ENCODE measurements at places on chromosomes 6 and 20.
A peak's percentile ranks its signal among the peaks of the same experiment; 100 is the strongest.

GRCh38 chr6:122726649-122727048 is 52.9 kb upstream of the FABP7 start:
- H3K27me3 ChIP-seq, result no peaks in the 10 kb centered on the region
- no peak for DNase-seq

DNA sequence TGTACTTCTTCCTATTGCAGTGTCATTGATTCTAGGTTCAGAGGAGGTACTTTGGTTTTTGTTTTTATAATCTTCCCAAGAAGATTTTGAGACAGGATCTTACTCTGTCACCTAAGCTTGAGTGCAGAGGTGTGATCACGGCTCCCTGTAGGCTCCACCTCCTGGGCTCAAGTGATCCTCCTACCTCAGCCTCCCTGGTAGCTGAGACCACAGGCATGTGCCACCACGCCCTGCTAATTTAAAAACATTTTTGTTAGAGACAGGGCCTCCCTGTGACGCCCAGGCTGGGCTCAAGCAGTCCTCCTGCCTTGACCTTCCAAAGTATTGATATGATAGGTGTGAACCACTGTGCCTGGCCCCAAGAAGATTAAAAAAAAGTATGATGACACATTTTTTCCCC is 3.4 kb upstream of the SLC17A5 start:
- H3K4me1 ChIP-seq, result peaks cover 34% of the 10 kb centered on the region
- no peaks in the 10 kb centered on the region for H3K36me3 ChIP-seq
- H3K4me3 ChIP-seq, result peak overlapping the region; percentile 15
- H3K27ac ChIP-seq, result peak overlapping the region; percentile 67
- DNase-seq, result peak; percentile 29

DNA sequence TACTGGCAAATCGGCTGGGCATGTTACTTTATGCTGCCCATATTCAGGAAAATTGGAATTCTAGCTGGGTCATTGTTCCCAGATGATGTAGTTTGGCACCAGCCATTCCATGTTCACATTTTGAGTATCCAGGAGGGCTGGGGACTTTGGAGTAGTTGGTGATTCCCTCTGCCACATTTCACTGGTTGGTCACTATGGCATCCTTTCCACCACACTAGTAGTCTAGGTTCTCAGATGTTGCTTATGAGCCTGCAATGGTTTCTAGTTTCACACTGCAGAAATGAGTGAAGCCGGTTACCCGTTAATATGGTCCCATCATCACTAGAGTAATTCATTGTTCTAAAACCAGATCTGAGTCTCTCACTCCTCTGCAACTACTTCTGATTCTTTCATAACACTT is 4.6 kb downstream of the PTPN1 start:
- no peak for DNase-seq
- peak overlapping the region; percentile 95 for H3K4me3 ChIP-seq
- peak overlapping the region; percentile 95 for H3K27ac ChIP-seq
- no peaks in the 10 kb centered on the region for H3K27me3 ChIP-seq
- peaks cover 25% of the 10 kb centered on the region for H3K36me3 ChIP-seq

DNA sequence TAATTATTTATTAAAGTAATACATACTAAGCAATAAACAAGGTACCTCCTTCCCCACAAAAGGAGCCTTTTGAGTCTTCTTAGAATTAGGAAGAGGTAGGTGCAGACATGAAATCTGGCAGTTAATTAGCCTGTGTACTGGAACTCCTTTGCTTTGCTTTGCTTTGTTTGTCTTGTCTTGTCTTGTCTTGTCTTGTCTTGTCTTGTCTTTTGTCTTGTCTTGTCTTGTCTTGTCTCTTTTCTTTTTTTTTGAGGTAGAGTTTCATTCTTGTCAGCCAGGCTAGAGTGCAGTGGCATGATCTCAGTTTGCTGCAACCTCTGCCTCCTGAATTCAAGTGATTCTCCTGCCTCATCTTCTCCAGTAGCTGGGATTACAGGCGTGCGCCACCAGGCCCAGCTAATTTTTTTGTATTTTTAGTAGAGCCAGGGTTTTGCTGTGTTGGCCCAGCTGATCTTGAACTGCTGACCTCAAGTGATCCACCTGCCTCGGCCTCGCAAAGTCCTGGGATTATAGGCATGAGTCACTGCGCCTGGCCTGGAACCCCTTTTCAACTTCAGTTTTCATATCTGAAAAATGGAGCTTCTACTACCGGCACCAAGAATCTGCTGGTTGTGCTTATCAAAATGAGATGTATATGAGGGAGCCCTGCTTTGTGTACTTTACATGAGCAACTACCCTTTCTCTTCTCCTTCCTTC is 301.2 kb downstream of the CDKAL1 start:
- no peak overlapping the region for H3K27ac ChIP-seq
- no peak overlapping the region for H3K4me3 ChIP-seq
- peaks cover 29% of the 10 kb centered on the region for H3K4me1 ChIP-seq
- no peaks in the 10 kb centered on the region for H3K27me3 ChIP-seq
- DNase-seq, result no peak

DNA sequence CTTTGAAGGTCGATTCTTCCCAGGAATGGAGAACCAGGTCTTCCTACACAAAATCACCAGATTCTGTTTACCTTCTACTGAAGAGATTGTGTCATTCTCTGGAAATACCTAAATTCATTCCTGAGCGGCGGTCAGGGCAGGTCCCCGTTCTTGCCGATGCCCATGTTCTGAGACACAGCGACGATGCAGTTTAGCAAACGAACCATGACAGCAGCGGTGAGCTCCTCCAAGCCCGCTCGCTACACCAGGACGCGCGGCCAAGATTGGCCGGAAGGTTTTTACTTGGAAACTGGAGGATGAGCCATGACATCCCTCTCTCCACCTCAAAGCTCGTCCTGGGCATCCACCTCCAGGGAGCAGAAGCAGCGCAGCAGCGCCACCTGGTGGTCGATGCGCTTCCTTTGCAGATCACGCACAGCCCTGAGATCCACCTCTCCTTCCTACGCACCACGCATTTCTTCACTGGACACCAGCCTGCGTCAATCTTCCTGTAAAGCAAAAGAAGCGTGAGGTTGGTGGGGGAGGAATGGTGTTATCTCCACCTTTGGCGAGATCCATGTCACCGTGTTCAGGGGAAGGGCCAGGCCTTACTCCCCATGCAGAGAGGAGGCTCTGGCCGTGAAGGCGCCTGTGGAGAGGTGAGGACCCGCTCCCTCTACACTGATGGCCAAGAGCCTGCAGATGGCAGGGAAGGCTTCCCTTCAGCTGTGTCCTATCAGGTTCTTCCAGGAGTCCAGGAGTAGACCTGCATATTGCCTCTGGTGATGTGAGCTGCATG is 9.9 kb upstream of the HLA-B start:
- H3K27me3 ChIP-seq, result peaks cover 18% of the 10 kb centered on the region
- H3K4me1 ChIP-seq, result peaks cover 17% of the 10 kb centered on the region
- no peak overlapping the region for H3K27ac ChIP-seq
- DNase-seq, result peak; percentile 91
- H3K36me3 ChIP-seq, result peaks cover 1% of the 10 kb centered on the region

DNA sequence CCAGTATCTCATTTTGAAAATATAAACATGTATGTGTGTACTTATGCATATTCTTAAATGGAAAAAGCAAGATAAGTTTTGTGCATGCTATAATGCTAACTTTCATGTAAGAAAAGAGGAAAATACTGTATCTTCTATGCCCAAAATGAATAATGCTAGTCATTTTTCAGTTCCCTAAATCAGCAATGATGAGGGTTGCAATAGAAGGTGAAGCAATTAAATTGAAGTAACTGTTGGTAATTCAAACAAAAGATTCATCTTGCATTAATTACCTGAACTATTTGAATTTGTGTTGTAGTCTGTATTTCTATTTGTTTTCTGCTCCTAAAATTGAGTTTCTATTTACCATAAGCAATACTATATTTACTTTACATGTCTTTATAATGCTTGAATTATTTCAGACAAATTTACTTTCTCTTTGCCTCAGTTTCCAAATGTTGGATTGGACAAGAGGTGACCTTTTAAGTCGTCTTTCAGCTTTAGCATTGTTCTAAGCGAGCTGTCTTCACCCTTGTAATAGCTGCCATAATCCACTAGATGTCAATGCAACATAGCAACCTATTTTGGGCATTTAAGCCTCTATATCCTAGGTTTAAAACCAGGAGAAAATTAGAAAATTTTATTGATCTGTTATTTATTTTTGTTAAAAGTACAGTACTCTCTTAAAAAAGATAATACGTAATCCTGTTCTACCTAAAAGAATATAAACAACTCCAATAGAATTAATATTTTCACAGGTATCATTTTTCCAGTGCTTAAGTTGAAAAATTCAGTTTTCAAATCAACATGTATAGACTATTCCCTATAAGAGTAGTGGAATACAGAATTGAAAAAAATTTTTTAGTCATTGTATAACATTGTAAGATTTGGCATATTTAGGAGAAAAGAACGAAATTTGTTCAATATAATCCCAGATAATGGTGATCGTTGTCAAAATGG is 52.3 kb upstream of the IFNGR1 start:
- no peaks in the 10 kb centered on the region for H3K36me3 ChIP-seq
- no peak for DNase-seq
- peaks cover 8% of the 10 kb centered on the region for H3K4me1 ChIP-seq
- peaks cover 2% of the 10 kb centered on the region for H3K27me3 ChIP-seq
- no peak overlapping the region for H3K4me3 ChIP-seq

DNA sequence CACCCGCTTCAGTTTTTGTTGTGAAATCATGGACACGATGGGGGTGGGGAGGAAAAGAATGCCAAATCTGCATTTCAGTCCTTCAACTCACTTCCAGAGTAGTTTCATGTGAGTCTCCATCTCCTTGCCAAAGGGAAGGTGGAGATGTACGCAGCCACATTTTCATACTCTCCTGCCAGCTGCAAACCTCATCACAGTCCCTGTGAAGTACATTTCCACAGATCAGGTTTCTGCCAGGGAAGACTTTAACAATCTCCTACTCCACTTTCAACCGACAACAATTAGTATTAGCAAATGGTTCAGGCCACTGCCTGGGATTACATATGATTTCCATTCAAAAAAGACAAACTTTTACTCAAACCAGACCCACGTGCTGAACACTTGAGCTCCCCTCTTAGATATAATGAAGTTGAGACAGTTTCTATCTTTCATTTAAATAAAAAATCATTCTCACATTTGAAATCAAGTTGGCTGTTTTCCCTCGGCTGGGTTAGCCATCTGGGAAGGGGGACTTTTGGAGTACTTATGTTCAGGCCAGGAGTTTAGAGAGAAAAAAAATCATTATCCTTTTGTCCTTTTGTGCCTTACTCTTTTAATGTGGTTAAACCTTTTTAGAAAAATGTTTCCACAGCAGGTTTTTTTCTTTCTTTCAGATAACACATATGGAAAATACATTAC is 51.0 kb upstream of the CEP162 start:
- H3K27ac ChIP-seq, result no peak overlapping the region
- H3K36me3 ChIP-seq, result no peaks in the 10 kb centered on the region
- H3K4me1 ChIP-seq, result no peaks in the 10 kb centered on the region
- H3K27me3 ChIP-seq, result peaks cover 2% of the 10 kb centered on the region

GRCh38 chr6:23841116-23841515 is 284.9 kb upstream of the NRSN1 start:
- no peaks in the 10 kb centered on the region for H3K4me1 ChIP-seq
- no peaks in the 10 kb centered on the region for H3K27me3 ChIP-seq
- H3K36me3 ChIP-seq, result no peaks in the 10 kb centered on the region
- no peak for DNase-seq
- no peak overlapping the region for H3K4me3 ChIP-seq

- DNase-seq, result no peak
- H3K36me3 ChIP-seq, result peaks cover 7% of the 10 kb centered on the region
- no peak overlapping the region for H3K4me3 ChIP-seq
- H3K4me1 ChIP-seq, result peaks cover 8% of the 10 kb centered on the region
Observed at GRCh38 chr6:170140129-170140528, 150.7 kb downstream of the DLL1 start.

GRCh38 chr6:77034161-77034560 is 429.1 kb downstream of the HTR1B start:
- H3K4me3 ChIP-seq, result no peak overlapping the region
- no peaks in the 10 kb centered on the region for H3K4me1 ChIP-seq
- no peak overlapping the region for H3K27ac ChIP-seq
- no peak for DNase-seq
- H3K27me3 ChIP-seq, result no peaks in the 10 kb centered on the region

DNA sequence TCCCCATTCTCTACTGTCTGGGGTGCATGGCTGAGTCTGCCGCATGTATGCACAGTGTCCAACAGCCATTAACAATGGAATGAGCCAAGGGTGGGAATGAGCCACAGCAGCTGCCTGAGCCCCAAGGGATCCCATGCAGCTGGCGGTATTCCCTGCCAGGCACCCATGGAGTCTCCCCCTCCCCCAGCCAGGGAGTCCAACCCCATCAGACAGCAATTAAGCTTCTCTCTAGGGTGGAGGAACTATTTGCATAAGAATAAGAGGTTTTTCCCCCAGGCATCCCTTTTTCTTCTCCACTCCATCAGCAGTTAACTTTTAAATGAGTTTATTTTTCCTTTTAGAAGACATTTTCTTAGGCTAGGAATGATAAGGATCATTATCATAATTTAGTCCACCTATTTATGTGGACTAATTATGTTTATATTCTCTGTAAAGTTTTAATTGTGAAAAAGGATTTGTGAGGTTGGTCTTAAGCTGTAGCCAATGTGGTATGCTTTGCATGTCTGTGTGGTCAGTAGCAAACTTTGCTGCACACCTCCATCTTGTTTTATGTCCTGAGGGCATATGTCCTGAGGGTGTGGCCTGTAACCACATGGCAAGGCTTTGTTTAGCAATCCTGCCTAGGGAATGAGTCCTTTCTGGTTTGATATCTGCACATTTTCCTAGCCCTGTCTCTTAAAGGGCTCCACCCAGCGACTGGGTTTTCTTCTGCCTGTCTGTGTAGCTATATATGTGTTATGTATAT is 158.9 kb upstream of the OLIG3 start:
- no peak for DNase-seq
- peaks cover 5% of the 10 kb centered on the region for H3K27me3 ChIP-seq
- H3K27ac ChIP-seq, result no peak overlapping the region
- H3K4me1 ChIP-seq, result peaks cover 19% of the 10 kb centered on the region
- H3K4me3 ChIP-seq, result no peak overlapping the region

DNA sequence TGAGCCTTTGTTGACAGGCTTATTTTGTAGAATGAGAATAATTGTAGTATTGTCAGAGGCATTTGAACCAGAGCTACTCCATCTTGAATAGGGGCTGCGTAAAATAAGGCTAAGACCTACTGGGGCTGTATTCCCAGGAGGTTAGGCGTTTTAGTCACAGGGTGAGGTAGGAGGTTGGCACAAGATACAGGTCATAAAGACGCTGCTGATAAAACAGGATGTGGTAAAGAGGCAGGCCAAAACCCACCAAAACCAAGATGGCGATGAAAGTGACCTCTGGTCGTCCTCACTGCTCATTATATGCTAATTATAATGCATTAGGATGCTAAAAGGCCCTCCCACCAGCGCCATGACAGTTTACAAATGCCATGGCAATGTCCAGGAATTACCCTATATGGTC is 82.7 kb downstream of the PFDN4 start:
- peaks cover 30% of the 10 kb centered on the region for H3K4me1 ChIP-seq
- no peak for DNase-seq
- no peak overlapping the region for H3K27ac ChIP-seq
- no peak overlapping the region for H3K4me3 ChIP-seq
- H3K36me3 ChIP-seq, result peaks cover 9% of the 10 kb centered on the region
